SK-N-MC (cell line): ENCODE measurements at places on chromosomes 1 and 21.
A peak's percentile ranks its signal among the peaks of the same experiment; 100 is the strongest.

- DNase-seq = no peak
These were observed 13.9 kb downstream of the CELSR2 start for GRCh38 chr1:109263234-109263596.

GRCh38 chr1:87872692-87873091, 544.0 kb downstream of the LMO4 start:
- DNase-seq = no peak

GRCh38 chr1:218900615-218901014, 273.1 kb upstream of the LYPLAL1 start:
- DNase-seq = no peak

DNA sequence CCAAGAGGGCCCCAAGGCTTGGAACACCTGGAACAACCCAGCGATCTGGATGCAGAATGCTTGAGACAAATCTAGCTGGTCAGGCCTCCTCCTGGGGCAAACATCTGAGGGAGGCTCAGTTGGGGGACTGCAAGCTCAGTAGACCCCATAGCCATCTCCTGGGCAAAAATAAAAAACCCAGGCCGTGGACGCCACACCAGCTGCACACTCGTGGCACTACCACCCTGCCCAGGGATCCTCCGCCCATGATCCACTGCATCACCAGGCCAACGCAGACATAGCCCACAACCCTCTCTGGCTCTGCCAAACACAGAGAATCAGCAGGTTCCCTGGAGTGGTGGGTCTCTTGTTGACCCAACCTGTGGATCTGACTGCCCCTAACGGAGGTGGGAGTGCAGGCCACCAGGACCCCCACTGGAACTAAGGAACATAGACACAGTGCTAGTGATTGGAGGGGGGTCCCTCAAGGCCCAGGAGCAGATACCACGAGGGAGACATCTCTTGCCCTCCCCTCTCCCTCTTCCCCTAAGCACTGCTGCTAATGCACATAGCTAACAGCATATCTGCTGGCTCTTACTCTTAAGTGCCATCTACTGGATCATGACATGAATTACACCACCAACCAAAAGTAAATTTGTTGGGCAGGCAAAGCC, 147.2 kb downstream of the CHD1L start:
- DNase-seq = no peak

- DNase-seq = no peak
These were observed 11.7 kb downstream of the MX1 start for GRCh38 chr21:41437729-41438128.

DNA sequence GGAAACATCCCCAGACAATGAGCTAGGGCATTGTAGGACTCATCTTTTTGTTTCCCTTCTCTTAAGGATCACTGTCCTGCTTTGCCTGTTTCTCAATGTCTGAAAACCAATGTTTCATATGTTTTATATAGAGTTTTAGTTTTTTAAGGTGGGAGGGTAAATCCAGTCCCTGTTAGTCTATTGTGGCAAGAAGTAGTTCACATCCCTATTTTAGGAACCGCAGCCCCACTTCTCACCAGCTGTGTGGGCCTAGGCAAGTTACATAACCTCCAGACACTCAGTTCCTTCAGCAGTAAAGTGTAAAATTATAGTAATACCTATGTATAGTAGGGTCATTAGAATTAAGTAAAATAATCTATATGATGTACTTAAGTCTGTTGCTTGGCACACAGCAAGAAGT, 105.8 kb upstream of the WLS start:
- DNase-seq = no peak

GRCh38 chr1:7921796-7922195, 18.8 kb downstream of the TNFRSF9 start:
- DNase-seq = no peak

DNA sequence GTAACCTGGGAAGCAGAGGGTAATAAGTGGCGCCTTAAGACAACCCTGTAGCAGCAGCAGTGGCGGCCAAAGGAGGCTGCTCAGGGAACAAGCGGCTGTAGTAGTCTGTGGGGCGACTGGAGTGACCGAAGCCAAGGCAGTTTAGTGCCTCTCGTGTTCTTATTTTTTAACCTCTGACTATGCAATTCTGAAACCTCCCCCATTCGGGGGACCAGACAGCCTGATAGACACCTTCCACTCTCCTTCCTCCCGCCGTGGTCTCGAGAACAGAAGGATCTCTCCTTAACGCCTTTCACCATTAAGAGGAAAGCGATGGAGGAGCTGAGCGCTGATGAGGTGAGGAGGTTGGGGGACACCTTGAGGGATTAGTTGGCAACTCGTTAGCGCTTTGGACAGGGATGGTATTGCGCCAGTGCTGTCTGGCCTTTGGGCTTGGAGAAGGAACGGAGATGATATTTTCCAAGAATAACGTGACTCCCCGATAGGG, 644 bp downstream of the UBE4B start:
- no peak for DNase-seq

- DNase-seq = no peak
These were observed 9.4 kb downstream of the SOD1 start for GRCh38 chr21:31668651-31669491.

GRCh38 chr21:37710546-37711285, 205.5 kb downstream of the KCNJ6 start:
- DNase-seq = no peak

GRCh38 chr21:44399955-44400790, 46.8 kb downstream of the TRPM2 start:
- no peak for DNase-seq

DNA sequence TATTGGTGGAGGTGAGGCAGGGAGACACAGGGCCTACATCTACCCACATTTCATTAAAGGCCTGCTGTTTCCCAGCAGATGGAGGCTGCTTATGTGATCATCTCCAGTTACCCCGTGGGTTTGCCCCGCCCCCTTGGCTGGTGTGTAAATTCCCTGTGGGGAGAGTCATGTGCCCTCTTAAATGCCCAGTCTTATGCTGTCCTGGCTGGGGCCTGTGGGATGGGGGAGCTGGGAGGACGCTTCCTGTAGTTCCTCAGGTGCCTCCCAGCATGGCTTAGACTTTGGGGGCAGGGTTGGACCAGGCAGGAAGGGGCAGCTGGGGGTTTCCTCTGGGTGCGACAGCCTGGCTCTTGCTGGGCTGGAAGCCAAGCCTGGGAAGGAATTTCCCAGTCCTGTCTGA, 15.5 kb upstream of the CITED4 start:
- DNase-seq = no peak

- no peak for DNase-seq
These were observed 565.7 kb upstream of the PLXNA2 start for GRCh38 chr1:208809876-208810275.

DNA sequence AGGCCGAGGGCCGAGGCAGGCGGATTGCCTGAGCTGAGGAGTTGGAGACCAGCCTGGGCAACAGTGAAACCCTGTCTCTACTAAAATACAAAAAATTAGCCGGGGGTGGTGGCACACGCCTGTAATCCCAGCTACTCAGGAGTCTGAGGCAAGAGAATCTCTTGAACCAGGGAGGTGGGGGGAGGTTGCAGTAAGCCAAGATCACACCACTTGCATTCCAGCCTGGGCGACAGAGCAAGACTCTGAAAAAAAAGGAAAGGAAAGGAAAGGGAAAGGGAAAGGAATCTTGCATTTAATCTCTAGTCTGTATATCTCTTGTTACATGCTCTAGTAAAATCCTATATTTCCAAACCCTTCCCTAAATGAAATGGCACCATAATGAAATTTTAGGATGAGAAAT, 328.3 kb upstream of the ADGRL2 start:
- no peak for DNase-seq

DNA sequence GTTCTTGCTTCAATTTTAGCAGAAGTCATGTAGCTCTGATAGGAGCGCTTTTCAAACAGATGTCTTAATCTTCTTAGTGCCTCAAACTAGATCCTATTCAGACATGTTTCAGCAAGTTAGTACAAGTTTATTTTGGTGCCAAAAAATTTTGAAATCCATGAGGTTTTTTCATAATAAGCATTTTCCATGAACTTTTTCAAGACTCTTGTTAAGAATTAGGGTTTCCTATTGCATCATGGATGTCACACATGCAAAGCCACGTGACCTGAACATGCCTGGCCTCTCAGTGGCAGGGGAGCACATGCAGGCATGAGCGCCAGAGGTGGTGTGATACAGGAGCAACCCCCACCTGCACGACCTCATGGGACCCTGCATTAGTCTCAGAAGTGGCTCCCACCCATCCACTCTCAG, 67.6 kb downstream of the POFUT2 start:
- DNase-seq = no peak

DNA sequence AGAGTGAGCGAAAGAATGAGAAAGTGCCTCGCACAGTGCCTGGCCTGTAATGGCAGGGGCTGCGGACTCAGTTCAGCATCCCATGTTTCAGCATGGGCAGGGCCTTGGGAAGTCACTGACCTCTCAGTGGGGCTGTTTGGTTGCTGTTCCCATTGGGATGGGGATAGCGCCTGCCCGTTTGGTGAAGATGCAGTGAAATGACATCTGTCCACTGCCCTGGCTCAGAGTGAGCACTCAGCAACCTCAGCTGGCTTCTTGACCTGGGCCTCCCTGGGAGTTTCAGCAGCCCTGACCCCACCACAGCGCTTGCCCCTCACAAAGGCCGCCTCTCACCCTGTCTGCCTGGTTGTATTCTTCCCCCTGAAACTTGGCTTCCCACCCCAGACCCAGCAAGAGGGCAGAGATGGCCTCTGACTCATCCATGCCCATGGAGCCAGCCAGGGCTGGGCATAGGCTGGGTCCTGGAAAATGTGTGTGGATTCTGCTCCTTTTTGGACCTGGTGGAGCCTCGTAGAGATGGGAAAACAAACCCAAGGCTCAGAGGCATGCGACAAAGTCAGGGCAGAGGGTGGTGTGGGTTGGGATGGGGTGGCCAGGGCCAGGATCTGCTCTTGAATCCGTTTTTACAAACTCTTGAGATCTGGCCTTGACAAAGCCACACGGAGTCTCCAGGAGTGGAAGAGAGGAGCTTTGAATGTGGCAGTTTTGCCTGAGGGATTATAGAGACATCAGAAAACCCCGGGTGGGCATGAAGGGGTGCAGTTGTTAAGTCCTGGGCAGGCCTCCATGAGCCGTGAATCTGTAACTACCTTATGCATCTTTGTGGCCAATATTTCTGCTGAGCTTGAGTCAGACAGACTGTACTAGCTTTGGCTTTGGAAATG, 1.2 kb downstream of the XKR8 start:
- no peak for DNase-seq

- no peak for DNase-seq
These were observed 77.4 kb downstream of the S1PR1 start for GRCh38 chr1:101314244-101314643.

DNA sequence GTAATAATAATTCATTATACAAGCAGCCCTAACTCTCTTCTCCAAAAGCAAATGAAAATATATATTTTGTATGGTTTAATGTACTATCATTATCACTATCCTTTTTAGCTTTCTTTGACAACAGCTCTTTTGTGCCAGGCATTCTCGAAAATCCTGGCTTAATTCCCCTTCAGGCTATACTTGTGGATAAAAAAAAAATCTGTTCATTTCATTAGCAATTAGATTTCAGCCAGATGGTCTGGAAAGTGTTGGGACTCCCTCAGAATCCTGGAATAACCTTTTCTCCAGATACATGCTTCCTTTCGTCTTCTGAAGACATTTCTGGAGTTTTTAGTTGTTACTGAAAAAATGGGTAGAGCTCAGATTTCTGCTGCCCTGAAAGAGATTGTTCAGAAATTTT, 83.4 kb upstream of the PLPPR4 start:
- DNase-seq = no peak

DNA sequence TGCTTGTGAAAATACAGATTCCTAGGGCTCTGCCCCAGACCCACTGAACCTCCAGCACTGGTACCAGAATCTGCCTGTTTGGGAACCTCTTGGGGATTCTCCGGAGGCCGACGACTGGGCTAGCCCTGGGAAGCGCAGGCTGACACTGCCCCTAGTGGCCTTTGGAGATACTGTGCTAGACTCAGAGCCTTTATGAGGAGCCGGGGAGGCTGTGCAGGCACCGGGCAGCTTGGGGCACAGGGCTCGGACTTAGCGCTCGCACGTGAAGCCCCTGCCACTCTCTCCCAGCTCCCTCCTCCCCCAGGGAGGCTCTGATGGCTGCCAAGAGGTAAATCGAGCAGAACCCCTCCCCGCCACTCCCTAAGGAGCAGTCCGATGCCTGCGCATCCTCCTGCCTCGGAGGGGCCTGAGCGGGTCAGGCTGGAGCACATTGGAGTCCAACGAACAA, 144.6 kb upstream of the TNR start:
- no peak for DNase-seq

DNA sequence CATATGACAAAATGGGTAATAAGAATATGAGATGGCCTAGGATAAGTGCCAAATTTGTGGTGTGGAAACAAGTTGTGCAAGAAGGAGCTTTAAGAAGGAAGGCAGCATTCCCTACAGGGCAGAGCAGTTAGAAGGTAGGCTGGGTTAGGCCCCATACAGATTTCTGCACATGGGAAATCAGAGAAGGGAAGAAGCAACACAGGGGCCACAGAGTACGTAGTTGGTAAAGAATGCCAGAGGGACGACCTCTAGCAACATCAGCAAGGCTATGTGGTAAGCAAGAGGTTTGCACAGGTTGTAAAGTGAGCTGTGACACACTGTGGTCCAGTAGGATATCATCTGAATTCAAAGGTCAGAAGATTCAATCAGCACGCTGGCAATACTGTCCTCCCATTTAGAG, 765.6 kb upstream of the B3GALT2 start:
- no peak for DNase-seq

GRCh38 chr1:147273409-147274336, 31.2 kb downstream of the CHD1L start:
- peak; percentile 62 for DNase-seq

DNA sequence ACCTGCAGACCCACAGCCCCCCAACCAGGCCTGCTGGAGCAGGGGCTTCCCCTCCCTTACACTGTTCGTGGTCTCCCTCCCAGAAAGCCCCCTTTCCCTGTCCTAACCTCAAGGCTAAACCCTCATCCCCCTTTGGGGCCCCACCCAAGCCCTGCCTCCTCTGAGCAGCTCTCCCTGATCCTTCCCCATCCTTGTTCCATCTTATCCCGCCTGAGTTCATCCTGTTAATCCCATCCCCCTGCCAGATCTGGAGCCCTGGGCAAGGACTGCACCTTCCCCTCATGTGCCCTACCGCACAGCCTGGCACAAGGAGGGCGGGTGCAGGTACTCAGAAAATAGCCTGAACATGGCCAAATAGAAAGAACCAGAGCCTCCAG, 6.9 kb upstream of the TNNT2 start:
- no peak for DNase-seq

GRCh38 chr1:19616489-19616888, 27.6 kb upstream of the NBL1 start:
- DNase-seq = no peak

GRCh38 chr1:99869304-99869703, 19.1 kb downstream of the AGL start:
- DNase-seq = no peak

GRCh38 chr21:17688912-17689874, 76.5 kb upstream of the BTG3 start:
- DNase-seq = peak; percentile 22

DNA sequence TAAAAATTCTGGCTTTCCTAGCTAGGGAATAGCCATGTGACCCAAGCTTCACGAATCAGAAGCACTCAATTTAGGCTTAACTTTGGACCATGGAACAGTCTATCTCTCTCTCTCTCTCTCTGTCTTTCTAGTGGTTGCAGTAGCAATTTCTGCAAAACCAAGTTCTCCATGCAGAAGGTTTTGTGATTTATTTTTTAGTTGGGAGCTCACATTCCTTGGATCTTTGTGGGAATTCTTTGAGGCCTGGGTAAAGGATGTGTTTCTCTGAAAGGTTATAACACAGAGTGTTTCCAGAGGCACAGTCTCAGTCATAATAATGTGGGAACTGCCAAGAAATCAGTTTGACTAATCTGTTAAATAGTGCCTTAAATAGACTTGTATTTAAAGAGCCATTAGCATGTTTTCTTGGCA, 112.3 kb upstream of the COL11A1 start:
- no peak for DNase-seq
